ENCODE measurements at places on chromosomes 16 and 17.
A peak's percentile ranks its signal among the peaks of the same experiment; 100 is the strongest.

GRCh38 chr16:86515777-86516622 lies 5.7 kb downstream of the FOXF1 start:
- DNase-seq, result peak; percentile 71

DNA sequence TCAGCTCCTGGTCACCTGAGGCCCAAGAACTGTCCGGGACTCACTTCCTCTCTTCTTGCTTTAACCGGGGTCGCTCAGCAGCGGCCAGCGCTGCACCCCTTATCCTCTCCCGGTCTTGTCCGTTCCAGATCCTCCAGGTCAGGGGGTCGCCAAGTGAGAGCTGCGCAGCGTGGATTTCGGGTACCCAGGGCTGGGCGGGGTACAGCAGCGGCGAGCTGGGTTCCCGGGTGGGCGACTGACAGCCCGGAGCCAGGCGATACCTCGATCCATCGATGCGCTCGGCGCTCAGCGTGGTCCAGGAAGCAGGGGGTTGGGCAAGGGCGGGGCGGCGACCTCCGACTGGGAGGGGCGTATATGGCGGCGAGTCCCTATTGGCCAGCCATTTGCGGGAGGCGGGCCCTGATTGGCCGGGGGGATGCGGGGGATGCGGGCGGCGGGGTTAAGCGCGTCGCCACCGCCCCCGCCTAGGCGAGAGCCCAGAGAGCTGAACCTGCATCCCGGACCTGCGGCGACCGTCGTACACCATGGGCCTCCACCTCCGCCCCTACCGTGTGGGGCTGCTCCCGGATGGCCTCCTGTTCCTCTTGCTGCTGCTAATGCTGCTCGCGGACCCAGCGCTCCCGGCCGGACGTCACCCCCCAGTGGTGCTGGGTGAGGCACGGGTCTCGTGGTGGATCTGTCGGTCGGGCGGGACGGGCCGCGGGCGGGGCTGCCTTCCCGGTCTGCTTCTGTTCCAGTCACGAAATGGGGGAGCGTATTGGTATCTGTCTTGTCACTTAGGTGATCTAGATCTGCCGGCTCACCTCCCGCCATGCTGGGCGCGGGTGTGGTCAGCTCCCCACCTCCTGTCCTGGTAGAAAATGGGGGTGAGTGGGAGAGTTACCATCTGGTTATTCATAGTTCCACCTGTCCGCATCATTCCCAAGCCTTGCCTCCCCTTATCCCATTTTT lies at the start of gene PLA2G15:
TSS of gene PLA2G15 (plus strand) at position 471 of the 951 bp plus-strand sequence. CDS start at position 525, 54 bp downstream.
- peak; percentile 97 for DNase-seq

DNA sequence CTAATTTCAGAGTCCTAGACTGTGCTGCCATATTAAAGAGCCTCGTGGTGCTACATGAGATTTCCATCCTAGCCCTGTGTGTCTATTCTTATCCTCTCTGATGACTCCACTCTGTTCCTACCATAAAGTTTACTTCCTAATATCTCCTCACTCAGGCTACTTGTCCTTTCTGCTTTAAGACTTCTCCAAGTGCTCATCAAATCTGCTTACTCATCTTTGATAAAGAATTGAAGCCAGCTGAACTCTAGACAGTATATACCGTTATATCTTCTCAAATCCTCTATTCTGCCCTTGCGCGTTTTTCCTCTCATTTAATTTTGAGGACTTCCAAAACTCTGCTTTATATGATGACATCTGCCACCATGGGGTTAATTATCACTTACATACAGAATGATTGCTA lies 539.5 kb downstream of the HAPSTR1 start:
- DNase-seq, result no peak

- DNase-seq, result no peak
These were observed 104.5 kb downstream of the CRLF3 start for GRCh38 chr17:30720013-30720471.

DNA sequence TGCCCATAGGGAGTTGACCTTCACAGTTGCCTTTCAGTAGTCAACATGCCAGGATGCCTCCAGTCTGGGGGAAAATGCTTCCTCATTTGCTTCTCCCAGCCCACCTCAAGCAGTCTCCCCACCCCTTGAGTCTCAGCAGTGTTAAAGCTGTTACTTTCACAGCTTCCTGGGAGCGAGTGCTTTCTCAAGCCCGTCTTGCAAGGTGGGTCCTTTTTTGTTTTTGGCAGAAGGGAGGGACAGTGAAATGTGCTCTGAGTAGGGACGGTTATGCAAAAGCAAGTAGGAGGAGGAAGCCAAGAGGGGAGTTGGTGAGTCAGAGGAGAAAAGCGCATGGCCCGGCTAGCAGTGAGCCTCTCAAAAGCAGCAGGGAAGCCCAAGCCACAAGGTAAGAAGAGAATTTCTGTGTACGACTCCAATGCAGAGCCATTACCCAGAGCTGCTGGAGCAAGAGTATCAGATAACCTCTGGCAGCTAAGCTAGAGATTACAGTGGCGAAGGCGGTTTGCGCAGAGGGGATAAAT lies at the start of gene CHST4:
TSS of gene CHST4 (plus strand) at position 316 of the 521 bp plus-strand sequence. CDS start 10,252 bp downstream, outside the sequence.
- peak; percentile 68 for DNase-seq

DNA sequence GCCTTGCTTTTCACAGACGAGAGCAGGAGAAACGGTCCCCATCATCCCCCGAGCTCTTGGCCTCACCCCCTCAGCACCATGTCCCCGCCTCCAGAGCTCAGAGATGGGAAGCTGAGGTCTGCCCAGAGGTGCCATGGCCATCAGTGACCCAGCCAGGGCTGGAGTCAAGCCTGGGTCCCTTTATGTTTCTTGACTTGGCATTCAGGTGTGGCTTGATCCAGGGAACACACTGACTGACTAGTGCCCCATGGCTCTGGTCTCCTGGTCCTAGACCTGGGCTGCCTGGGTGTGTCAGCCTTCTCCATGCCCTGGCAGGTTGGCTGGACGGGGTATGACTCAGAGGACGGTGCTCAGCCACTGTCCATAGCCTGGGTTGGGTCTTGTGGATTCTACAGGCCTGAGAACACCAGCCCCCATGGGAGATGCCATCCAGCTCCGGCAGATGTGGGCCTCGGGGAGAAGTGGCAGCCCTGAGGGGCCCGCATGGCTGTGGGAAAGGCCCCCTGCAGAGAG lies 54.2 kb downstream of the ZFPM1 start:
- DNase-seq, result no peak
